ENCODE measurements at places on chromosomes 3 and 15. TPM values are rescaled to one million over a fixed set of nuclear protein-coding genes. Genes with fewer than 3 reads are reported as not detected.

The FEZF2 gene
- not detected for total RNA-seq

The CYP11A1 gene
- 1.3 TPM for total RNA-seq

The NR2E3 gene
- 0.24 TPM for total RNA-seq

The ATP13A5 gene
- total RNA-seq: not detected

The REC114 gene
- not detected for total RNA-seq

The TMEM266 gene
- 0.72 TPM for total RNA-seq

The PRTG gene
- total RNA-seq: 3.2 TPM

The PPP1R14D gene
- total RNA-seq: not detected

The CISH gene
- 10.4 TPM for total RNA-seq

The SNTN gene
- not detected for total RNA-seq

The SORD gene
- 7.2 TPM for total RNA-seq

The ST8SIA2 gene
- total RNA-seq: not detected

The MYZAP gene
- 84.6 TPM for total RNA-seq

The ZNF80 gene
- total RNA-seq: 0.24 TPM

DNA sequence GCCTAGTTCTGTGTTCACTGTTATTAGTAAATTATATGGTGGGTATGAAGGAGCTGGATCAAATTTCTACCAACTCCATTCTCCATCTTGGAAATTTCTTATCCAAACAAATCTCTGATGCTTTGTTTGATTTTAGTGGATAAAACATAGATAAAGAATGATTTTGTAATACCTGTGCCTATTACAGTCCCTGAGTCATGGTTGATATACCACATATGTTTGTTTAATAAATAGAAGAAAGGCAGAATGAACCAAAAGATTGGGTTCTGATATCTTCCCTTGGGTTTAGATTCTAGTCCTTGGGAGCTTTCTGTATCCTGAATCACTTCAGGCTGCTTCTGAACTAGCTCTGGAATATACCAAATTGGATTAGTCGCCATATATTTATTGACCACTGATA, 203.6 kb downstream of the PDCD6IP start:
- no peak for DNase-seq

DNA sequence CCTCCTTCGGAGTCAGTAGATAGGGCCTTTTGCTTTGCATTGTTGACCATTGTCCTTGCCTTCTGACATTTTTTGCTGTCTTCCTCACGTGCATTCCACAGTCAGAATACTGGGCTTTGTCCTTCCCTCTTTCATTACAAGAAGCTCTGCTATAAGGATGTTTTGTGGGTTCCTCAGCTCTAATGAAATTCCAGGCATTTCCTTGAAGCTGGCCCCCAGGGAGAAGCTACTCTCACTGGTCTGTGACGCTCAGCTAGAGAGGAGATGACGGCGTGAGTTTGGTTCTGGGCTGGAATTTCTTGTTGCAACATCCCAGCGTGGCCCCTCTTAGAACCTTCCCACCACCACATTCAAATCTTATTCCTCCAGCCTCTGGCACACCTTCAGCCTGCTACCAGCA, 210.2 kb downstream of the TJP1 start:
- no peak for DNase-seq

DNA sequence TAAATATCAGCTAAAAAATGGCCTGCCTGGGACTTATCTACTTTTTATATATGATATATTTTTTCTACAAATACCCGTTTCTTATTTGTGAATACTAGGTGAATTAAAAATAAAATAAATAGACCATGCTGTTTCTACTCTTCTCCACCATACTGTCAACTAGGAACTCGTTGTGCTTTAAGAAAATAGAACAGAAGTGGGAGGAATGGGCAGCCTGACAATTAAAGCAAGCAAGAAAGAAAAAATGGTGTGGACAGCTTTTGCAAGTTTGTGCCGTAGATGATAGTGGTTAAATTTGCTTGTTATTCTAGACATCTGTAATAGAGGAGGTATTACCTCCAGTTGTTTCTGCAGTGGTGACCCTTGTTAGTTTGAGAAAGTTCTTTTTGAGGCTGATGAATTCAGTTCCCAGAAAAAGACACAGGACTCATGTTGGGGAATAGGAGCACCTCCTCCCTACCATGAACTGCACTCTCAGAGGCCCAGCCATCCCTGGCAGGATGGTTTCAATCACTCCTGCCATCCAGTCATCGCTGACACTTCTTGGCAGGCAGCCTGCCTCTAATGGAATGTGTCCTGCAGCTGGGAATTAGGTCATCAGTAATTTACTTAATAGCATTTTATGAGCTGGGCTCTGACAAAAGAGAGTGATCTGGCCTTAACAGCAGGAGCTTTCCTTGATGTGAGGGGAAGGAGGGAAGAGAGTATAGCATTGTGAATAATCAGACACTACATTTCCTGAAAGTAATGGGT, 105.0 kb upstream of the GAP43 start:
- peak; percentile 33 for DNase-seq

- no peak for DNase-seq
Measured at GRCh38 chr3:111476701-111477100, 65.3 kb upstream of the CD96 start.

DNA sequence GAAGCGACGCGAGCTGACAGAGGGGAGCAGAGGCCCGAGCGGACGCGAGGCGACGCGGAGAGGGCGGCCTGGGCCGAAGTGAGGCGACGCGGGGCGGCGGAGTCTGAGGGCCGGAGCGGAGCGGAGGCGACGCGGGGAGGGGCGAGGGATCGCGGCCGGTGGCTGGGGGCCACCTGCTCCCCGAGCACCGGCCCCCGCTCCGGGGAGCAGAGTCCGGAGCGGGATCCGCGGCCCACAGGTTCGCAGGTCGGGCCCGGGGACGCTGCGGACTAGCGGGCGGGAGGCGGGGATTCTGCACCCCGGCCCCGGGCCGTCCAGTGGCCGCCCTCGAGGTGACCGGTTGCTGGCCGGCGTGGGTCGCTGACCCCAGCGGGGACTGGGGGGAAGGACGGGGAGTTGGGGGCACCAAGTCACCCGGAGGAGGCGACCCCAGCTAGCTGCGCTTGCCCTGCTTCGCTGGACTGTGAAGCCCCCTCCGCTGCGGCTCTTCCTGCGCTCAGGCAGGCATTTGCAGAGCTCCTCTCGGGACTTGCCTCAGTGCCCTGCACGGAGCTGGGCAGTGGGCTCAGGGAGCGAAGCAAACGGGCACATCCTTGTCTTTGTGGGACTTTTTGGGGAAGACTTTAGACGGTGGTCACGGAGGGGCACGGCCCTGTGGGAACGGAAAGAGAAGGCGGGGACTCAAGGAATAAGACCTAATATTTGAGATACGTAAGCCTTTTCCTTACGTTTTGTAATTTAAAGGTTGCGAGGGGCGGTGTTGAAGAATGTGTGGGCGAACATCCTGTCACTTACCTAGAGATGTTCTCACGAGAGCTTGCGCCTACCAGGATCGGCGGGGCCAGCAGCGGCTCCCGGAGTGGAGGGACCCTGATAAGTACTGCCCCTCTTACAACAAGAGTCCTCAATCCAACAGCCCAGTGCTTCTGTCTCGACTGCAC, 566 bp downstream of the HMCES start:
- DNase-seq: no peak

DNA sequence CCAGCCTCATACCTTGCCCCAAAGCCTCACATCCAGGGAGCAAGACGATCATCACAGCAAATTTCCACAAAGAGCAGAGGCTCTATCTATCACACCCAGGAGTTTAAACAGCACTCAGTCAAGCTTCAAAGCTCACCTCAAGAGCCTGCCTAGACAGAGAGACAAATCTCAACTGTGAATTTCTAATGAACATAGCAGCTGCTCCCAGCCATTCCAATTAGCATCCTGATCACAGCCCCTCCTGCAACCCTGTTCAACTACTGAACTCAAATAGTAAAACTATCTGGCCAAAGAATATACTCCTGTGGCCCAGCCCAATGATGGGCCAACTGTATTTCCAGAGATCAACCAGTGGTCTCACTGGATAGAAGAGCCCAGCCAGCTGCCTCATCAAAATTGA, 269.8 kb downstream of the CTNNB1 start:
- no peak for DNase-seq

DNA sequence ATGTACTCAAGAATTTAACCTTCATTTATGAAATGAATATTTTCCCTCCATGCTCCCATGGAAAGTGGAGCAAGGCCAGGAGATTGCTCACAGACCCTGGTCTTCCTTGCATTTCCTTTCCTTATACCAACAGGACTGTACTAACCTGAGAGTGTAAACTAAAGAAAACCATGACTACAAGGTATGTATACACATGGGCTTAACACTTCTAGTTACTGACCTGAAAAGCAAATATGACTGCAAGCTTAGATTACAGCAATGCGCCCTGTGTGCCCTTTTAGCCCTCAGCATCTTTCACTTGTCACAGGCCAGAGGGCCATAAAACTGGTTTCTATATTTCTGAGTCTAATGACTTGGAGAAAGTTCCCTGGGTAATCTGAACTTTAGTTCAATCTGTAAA, 52.1 kb downstream of the NEK10 start:
- DNase-seq: no peak

GRCh38 chr3:158152186-158152585, 42.3 kb downstream of the RSRC1 start:
- DNase-seq: no peak

- DNase-seq: no peak
Measured at GRCh38 chr15:78715930-78716329, 74.9 kb upstream of the CHRNB4 start.

- no peak for DNase-seq
Measured at GRCh38 chr15:48803877-48804276, 7.0 kb downstream of the CEP152 start.

GRCh38 chr3:152109038-152109437, 159.7 kb upstream of the MBNL1 start:
- DNase-seq: no peak

DNA sequence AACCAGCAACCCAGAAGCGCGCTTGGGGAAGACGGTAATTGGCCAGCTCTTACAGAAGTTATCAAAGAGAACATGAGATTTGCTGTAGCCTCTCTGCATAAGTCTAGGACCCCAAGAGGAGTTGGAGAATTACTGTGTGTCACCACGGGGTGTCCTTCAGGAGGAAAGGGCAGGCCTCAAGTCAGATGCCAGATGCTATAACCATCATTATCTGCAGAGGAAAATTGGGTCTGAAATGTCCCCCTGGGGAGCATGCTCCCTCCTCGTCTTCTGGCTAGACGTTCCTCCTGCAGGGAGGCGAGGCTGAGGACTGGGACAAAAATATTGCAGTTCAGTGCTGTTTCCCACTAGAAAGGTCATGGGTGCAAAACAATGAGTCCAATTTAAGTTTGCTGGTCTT, 380.5 kb upstream of the CFAP20DC start:
- DNase-seq: no peak

GRCh38 chr15:39898317-39898716, 21.7 kb downstream of the GPR176 start:
- no peak for DNase-seq

DNA sequence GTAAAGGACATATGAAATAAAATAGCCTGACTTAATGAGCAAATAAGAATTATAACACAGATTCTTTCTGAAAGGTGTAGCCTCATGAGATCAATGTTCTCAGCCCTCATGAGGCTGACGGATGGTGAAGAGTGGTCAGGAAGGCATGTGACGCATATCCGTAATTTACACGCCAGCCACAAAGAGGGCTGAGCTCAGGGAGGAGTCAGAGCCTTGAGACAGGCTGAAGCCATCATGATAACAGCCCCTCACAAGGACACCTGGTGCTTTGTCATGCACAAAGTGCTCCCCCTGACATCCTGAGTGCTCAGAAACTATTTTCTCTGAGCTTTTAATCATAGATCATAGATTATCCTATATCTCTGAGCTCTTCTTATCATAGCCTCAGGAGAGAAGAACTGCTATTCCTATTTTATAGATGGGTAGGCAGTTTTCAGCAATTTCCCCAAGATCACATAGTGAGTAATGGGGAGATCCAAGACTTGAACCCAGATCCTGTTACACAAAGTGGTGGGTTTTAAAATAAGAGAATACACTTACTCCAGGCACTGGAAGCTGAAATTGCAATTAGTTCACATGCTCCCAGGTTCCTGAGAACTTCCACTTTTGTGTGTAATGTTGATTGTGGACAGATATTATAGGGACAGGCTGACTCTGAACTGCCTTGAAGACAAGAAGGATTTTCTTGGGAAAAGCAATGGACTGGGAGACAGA, 267.1 kb downstream of the RPLP1 start:
- no peak for DNase-seq

DNA sequence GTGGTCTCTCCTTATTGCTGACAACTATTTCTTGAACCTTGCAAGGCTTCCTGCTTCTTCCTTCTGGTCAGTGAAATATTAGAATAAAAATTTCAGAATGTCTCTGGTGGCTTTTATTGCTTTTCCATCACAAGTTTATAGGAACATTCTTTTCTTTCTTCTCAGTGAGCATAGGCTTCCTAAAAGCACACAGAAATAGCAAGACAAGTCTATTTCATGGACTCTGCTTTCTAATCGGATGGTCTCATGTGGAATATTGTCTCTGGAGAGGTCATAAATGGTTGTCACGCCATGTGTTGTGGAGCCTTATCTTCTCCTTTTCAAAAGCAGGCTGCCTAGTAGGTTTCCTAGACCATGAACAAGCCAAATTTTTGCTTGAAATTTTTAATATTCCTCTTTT, 9.8 kb upstream of the PSMD6 start:
- DNase-seq: no peak

GRCh38 chr15:35450492-35450891, 95.5 kb downstream of the DPH6 start:
- DNase-seq: no peak

GRCh38 chr15:33154351-33155166, 40.0 kb downstream of the FMN1 start:
- no peak for DNase-seq

GRCh38 chr3:87694678-87695077, 364.1 kb downstream of the CGGBP1 start:
- DNase-seq: no peak

DNA sequence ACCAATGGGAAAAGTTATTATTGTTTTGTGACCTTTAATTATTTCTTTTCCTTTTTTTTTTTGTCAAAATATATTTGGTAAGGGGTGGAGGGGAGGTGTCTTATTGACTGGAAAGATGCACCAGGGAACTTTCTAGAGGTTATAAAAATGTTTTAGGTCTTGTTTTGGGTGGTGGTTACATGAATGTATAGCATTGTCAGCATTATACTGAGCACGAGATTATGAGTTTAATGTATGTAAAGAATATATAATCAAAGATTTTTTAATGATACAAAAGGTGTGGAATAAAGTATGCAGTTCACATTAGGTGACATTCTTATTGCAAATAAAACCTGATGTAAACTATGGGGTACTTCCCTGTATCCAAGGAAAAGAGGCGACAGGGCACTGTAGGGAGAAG, 23.0 kb upstream of the MAP3K13 start:
- DNase-seq: no peak

- no peak for DNase-seq
Measured at GRCh38 chr3:74592359-74592758, 22.1 kb downstream of the CNTN3 start.

- DNase-seq: no peak
Measured at GRCh38 chr3:177284383-177284881, 87.2 kb upstream of the TBL1XR1 start.

- DNase-seq: no peak
Measured at GRCh38 chr3:128091586-128091985, 32.0 kb downstream of the RUVBL1 start.

DNA sequence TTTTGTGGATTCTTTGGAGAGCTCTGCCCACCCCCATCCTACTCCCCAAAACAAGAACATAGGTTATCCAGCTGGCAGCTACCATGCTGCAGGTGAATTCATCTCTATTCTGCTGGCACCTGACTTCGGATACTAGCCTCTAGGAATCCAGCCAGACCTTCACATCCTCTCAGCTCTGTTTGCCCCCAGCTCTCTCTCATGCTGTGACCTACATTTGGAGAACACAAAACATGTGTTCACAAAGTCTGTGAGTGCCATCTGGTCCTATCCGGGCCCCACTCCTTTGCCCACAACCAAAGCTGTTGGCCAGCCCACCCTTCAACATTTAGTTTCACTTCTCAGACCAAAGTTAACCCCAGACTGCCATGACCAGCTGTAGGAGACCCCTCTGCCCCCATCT, 89.4 kb upstream of the C3orf80 start:
- no peak for DNase-seq

Data from omental fat pad (tissue), 4 donors.